AG04449 (cell line): ENCODE measurements at places on chromosomes 5 and 9.

GRCh38 chr9:111458139-111459009 is 25.8 kb downstream of the ECPAS start:
- DNase-seq, result no peak

DNA sequence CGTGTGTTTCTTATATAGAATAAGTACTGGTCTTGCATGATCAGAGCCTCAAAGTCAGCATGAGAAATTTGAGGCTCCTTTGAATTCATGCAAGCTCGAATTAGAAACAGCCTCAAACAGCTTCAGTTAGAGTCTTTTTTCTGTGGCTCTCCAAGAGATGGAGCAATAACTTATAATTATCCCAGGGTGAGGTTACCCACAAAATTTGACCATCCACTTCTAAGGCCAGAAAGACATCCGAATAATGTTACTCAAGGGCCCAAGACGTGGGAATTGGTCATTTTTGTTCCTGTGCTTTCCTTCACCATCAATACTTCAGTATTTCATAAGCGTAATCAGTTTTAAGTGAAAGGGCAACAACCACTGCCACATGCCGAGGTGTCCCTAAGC is 89.7 kb downstream of the DAPK1 start:
- DNase-seq, result no peak

- DNase-seq, result no peak
Observed at GRCh38 chr9:128723352-128723865, 518 bp downstream of the ZDHHC12 start.

DNA sequence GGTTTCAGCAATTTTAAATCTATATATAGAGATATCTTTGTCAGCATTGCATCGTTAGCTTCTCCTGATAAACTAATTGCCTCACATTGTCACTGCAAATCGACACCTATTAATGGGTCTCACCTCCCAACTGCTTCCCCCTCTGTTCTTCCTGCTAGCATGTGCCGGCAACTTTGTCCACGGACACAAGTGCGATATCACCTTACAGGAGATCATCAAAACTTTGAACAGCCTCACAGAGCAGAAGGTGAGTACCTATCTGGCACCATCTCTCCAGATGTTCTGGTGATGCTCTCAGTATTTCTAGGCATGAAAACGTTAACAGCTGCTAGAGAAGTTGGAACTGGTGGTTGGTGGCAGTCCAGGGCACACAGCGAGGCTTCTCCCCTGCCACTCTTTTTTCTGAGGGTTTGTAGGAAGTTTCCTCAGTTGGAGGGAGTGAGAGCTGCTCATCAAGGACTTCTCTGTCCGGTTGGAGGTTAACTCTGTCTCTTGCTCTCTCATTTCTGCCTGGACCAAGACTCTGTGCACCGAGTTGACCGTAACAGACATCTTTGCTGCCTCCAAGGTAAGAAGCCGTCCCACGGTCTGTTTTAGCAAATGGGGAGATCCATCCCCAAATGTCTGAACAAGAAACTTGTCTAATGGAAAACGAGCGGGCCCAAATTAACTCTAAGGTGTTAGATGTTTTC is at the start of gene IL4:
TSS of gene IL4 (plus strand) at position 51 of the 692 bp plus-strand sequence. CDS start at position 113, 62 bp downstream.
- no peak for DNase-seq

GRCh38 chr5:162567644-162568043 is 500.1 kb downstream of the GABRG2 start:
- DNase-seq, result no peak

- no peak for DNase-seq
Observed at GRCh38 chr5:159452480-159453167, 122.3 kb upstream of the IL12B start.

DNA sequence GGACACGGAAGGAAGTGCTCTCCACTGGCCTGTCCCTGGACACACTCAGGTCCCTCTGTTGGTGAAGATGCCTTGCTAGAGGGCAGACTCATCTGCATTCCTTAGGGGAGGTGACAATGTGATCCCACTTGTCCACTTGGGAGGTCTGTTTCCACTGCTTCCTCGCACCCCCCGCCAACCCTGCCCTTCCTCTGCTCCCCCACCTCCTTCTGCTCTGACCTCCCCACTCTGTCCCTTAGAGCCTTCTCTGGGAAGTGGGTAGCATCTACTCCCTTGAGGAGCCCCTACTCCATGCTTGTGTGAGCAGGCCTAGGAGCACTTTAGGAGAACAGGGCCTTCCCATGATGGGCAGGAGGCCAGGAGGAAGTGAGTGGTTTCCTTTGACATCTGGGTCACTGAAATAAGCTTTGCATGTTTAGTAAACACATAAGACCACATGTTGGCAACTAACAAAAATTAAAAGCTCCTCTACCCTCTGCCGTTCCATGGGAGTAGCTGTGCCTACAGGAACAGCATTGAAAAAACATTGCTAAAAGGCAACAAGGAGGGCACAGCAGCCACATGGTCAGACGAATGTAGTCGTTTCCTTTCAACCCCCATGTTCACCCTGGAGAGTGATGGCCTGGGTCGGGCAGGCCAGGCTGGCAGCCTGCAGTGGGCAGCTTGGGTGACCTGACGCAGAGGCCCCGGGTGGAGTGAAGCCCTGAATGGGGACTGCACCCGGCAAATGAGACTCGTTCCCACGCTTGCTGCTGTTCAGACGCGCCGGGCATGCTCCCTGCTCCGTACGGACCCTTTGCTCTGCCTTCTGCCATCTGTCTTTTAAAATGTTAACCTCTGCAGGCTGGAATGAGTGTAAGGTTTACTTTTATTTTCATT is 634.0 kb downstream of the IRX1 start:
- DNase-seq, result no peak

GRCh38 chr5:138595180-138595795 is 20.1 kb upstream of the HSPA9 start:
- DNase-seq, result no peak

- DNase-seq, result no peak
Observed at GRCh38 chr5:40981420-40981819, 72.1 kb downstream of the C7 start.

- no peak for DNase-seq
Observed at GRCh38 chr5:95644351-95645042, 2.1 kb upstream of the RFESD start.

- no peak for DNase-seq
Observed at GRCh38 chr5:1057485-1058082, 49.0 kb downstream of the NKD2 start.

DNA sequence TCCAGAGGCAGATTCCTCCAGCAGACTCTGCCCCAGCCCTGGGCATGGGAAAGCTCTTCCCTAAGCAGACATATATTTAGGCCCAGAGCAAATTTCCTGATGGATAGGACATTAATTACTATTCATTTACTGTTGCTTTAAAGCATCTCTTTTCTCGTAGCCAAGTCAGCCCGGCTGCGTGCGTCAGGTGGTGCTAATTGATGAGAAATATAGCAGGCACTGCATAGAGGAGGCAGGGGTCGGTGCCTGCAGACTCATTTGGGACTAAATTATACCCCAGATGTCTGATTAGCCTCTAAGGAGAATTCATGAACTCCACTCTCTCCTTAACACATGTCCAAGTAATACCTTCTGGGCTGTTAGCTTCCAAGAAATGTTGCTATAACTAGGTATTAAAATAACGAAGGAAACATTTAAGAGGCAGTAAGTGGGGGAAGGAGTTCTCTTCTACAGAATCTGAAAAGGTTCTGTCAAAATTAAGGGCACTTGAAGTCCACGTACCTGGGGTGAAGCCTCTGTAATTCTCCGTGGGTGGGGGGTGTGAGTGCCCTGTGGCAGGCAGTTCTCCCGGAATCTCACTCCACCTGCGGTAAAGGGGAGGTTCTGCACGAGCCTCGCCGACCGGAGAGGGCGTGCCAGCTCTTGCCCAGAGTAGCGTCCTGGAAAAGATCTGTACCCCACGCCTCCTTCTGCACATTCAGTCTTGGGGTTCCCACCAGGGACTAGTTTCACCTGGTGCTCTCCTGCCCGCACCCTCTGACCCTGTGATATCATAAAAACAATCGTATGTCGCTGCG is 115.9 kb upstream of the FCN2 start:
- no peak for DNase-seq

DNA sequence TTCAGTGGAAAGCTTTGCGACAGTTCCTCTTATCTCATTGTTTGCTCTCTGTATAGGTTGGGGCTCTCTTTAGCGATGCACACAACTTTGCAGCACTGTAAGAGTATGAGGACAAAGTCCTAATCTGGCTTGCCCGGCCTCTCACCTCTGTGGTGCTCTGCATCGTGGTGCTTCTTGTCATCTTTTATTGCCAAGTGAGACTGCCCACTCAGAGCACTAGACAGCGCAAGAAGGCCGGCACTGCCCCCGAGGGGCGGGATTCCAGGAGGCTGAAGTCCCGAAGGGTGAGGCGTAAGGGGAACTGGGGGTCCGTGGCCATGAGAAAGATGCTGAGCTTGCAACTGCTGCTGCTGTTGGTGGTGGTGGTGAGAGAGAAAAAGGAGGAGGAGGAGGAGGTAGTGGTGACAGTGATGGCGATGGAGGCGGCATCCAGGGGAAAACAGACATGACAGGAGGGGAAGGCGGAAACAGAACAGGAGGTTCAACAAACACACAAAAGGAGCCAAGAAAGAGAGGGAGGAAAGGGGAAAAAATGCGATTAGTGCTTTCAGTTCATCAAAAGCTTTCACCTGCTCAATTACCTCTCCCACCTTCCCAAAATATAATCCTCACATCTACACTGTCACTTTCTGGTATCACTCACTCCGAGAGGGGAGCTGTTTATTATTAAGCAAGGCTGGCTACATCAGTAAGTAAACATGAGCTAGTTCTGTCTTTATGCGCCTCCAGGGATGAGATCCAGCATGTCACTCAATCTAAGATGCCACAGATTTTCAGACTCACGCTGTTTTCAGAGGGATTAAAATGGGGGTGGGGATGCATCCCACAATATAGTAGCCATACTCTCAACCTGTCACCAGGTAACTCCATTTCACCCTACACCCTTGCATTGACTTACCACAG is 55.1 kb downstream of the TLE1 start:
- no peak for DNase-seq

- no peak for DNase-seq
Observed at GRCh38 chr9:27933210-27934025, 360.1 kb upstream of the C9orf72 start.

DNA sequence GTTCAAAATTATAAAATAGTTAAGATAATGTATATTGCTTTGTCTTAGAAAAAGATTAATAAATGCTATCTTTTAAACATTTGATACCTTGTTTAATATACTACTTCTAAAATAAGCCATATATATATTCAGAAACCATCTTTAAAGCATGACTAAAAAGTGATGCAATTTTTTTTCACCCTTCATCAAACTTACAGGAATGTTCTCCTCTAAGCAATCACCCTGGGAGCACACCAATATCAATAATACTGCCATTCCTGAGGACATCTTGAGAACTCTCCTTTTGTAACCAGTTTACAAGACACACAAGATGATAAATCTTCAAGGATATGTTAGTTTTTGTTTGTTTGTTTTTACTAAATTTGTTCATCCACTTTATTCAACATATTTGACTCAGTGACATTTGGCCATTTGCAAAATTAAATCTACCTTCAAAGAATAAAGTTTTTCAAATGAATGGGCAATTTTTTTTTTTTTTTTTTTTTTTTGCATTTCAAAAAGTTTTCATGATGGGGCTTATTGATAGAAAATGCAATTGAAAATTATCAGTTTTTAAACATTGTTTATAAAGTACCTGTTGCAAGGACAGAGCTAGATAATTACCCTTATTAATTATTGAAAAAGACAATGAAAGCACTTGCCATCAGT is 17.2 kb downstream of the FOXD1 start:
- no peak for DNase-seq

DNA sequence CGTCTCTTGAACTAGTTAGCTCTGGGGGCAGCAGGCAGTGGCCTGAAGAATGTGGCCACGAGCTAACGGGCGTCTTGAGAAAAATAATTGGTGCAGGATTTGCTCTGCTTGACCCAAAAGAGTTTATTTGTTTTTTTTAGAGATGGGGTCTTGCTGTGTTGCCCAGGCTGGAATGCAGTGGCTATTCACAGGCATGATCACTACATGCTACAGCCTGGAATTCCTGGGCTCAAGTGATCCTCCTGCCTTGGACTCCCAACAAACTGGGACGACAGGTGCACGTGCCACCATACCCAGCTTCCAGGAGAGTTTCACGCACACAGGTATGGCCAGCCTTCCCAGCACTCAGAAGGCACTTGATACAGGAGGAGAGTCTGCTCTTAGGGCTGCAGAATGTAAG is 203.8 kb downstream of the MLLT3 start:
- DNase-seq, result no peak

DNA sequence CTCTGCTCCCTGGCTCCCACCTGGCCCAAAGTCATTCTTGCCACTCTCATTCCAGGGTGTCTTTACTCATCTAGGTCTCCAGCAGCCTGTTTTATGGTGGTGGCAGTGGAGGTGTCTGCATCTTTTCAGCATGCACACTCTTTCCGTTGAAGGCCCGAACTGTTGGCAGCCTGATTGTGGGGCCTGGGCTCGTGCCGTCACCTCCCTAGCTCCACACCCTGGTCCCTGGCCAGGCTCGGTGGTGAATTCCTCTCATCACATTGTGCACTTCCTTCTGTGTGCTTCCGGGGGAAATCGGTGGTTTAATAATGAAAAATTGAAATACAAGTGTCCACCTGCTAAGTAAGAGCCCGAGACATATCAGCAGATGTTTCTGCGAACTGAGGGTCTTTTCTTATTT is 214.3 kb downstream of the TRIO start:
- no peak for DNase-seq

GRCh38 chr9:105413525-105413924 is 34.3 kb upstream of the FSD1L start:
- no peak for DNase-seq

GRCh38 chr5:11047030-11047429 is 286.0 kb upstream of the DAP start:
- no peak for DNase-seq

GRCh38 chr5:124199893-124200292 is 546.5 kb downstream of the ZNF608 start:
- DNase-seq, result no peak

DNA sequence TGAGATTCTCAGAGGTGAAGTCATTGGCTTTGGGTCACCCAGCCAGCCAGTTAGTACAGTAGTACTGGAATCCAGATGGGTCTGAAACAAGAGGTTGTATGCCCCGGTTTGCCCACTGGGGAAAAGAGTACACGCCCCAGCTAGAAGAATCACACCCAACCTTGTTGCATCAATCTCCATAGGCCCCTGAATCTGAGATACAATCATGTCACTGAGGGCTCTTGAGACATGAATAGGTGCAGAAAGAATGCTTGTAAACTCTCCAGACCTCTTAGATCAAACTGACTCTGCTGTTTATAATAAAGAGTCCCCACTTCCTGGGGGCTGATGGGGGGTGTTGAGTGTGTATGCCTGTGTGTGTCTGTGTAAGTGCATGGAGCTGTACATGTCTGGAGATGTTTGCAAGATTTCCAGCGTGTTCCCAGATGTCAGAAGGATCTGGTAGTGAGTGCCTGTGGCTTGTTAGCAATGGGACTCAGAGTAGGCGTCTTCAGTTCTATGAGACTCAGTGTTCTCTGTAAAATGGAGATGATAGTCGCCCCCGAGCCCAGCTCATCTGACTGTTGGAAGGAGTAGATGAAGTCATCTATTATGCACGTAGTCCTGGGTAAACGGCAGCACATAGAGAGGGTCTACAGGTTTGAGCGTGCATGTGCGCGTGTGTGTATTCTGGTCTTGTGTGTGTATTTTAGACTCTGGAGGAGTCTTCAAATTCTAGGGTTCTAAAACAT is 48.2 kb downstream of the COL27A1 start:
- DNase-seq, result no peak
